ENCODE measurements at places on chromosomes 2 and 18.

DNA sequence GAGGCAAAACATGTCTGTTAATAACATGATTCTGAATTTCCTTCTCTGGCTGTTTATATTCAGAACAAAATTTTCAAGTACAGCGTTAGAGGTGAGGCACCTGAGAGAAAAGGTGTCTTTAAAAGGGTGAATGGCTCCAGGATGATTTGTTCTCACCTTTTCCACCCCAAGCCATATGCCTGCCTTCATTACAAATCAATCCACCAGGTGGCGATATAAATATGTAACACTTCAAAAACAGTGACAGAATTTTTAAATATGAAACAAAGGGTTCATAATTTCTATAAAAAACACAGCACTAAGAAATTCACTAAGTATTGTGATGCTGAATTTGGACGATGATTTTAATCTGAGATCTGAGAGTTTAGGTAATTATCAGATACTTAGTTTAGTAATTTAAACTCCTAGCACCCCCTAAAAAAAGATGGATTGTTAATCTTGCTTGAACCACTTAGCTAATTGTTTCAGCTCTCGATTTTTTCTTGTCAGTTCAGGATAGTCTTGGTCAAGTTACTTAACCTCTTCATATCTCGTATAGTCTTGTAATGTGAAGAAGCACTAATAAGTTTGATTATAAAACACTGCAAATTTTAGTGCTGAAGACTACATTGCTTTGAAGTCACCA, 528.8 kb downstream of the CPS1 start:
- no peak for DNase-seq

DNA sequence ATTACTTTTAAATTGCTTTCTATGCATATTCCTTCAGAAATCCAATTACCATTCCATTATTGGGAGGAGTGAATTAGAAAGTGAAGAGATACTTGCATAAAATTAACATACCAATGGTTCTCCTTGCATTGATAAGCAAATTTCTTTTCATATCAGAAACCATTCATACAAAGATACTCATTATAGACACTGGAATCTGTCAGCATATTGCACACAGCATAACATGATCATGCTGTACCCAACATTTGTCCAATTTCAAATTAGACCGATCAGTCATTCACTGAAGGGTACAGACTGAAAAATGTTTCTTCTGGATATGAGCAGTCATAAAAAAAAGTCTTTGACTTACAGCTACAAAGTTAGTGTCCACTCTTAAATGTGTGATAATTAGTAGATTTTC, 175.6 kb downstream of the PID1 start:
- DNase-seq: no peak

DNA sequence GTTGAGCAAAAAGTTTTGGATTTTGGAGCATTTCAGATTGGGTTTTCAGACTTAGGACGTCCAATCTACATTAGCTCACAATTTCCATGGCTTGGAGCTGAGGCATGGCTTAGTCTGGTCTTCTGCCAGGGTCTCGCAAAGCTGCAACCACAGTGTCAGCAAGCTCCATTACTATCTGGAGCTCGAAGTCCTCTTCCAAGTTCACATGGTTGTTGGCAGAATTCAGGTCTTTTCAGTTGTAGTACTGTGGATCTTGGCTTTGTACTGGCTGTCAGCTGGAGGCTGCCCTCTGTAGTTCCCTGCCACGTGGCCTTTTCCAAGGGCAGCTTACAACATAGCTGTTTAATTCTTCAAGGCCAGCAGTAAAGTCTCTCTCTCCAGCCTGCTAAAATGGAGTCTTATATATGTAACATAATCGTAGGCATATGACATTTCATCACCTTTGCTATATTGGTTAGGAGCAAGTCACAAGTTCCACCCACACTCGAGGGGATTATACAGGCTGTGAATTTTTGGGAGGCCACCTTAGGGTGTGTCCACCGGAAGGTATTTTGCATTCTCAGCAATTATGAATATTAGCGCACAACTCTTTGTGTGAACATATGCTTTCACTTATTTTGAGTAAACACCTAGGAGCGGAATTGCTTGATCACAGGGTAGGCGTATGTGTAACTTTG, 41.5 kb upstream of the EPC2 start:
- no peak for DNase-seq

GRCh38 chr18:54197747-54198411, 26.6 kb downstream of the MBD2 start:
- DNase-seq: no peak

DNA sequence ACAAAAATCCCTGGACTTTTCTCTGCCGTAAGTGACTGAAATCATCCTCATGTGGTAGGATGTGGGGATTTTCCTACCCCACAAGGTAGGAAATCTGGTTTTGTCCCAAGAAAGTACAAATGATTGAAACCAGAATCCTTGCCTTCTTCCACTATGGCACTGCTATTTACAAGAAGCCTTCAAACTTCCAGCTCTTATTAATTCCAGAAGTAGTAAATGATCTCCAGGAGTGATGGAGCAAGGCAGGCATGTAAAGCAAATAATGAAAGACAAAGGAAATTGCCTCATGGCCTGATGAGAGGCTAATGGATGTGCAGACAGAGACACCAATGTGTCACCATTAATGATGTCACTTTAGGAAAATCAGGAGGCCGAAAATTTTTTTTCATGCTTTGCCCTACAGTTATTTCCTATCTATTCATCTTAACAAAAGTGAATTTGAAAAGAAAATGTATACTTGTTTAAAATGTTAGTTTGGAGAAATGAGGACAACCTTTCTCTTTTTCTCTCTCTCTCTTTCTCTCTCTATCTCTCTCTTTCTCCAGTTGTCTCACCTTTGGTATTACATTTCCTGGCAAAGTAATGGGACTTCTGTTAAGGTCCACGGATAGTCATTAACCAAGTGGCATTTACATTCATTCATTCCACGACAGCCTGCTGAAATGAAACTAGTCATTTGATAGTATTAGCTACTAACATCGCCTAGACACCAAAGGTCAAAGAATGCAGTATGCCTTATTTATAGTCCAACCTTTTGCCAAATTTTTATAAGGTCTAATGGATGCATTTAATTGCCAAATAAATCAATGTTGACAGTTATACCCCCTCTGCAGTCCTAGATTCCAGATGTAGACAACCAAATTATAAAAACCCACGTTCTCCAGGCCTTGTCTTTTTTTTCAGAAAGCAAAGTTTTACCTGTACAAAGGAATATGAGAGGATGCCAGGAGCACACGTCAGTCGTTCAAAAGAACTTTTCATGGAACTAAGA, 5.0 kb upstream of the EVA1A start:
- no peak for DNase-seq

- no peak for DNase-seq
Measured at GRCh38 chr2:44672431-44672830, 269.1 kb upstream of the SIX3 start.

DNA sequence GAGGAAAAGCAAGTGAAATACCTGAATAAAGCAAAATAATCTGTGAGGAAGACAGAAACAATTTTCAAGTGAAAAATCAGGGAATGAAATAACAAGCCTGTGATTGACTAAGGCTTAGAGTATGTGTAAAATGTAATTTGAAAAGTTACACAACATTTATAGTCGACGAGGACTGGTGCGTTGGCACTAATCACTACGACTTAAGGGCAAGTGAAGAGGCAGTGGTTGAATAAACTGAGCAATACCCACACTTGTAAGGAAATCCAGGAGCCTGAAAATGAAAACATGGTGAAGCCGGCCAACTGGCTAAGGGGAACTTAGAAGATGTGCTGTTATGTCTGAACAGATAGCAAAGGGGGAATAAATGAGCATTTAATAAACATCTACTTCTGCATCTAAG, 13.4 kb downstream of the DOK1 start:
- no peak for DNase-seq

DNA sequence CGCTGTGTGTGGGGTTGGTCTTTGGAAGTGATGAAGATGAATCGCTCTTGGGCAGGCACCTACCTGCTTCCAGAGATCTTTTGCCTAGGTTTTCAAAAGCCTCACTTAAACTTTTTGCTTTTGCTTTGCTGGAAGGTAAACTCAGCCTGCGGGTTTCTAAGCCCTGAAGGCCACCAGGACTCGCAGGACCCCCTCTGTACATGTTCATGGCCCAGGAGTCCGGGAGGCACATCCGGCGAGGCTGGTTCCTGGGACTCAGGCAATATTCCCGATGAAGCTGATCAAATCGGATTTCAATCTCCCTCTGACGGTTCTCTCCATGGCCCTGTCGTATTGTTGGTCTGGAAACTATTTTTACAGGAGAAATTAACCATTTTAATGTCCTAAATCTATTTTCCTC, 13.2 kb downstream of the HJURP start:
- DNase-seq: no peak

DNA sequence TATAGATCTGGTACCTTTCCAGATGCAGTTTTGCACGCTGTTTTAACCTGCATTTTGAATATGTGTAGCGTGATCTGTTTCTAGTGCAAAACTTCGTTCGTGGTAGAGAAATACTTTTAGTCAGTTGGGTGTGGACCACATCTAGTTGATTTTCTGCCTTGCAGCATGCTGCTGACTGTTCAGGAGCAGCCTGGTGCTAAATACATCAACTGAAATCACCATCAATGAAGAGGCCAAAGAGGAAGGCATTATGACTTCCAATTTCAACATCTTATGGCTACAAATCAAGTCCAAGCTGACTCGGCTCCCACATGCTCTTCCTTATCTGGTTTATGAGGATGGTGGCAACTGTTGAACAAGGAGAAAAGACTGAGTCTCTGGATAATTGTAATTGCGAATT, 298.5 kb downstream of the ZNF521 start:
- DNase-seq: no peak

GRCh38 chr2:162074928-162075688, 1.1 kb upstream of the DPP4 start:
- DNase-seq: no peak

GRCh38 chr2:49931241-49931640, 776.9 kb upstream of the FSHR start:
- DNase-seq: no peak

DNA sequence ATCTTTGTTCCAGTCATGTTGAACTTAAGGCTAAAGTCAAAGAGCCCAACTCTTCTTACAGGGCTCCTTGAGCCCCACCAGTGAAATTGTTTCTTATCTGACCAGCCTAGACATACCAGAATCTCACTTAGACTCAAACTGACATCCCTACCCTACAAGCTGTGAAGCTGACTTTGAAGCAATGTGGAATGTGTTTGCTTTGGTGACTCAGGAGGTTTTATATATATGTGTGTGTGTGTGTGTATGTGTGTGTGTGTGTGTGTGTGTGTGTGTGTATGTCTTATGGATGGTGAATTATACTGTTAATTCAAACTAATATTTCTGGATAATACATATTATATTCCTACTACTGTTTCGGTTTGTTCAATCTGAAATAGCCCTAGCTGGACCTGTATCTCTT, 67.3 kb downstream of the CAMKMT start:
- DNase-seq: no peak

- no peak for DNase-seq
Measured at GRCh38 chr2:239814861-239815601, 210.1 kb downstream of the NDUFA10 start.

- DNase-seq: no peak
Measured at GRCh38 chr18:3281456-3282400, 19.8 kb downstream of the MYL12B start.

All from activated naive CD4-positive, alpha-beta T cell (primary cell).